ENCODE measurements at places on chromosomes 3 and 15.

DNA sequence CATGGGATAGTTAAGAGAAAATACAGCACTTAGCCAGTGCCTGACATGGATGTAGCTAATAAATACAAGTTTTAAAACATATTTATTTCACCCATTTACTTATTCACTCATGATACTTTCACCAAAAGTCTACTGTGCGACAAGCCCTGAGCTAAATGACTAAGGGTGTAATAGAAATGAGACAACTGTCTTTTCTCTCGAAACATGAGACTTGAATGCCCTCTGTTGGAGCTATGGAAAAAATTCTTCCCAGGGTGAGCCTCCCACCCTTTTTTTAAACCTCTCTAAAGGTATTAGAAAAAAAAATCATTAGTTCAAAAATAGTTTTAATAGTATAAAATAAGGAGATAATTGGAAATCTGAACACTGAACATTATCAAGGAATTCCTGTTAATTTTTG lies 24.3 kb upstream of the RPL14 start:
- no peak for DNase-seq

GRCh38 chr3:49021813-49022687 lies at the start of gene NDUFAF3:
NDUFAF3 (plus strand) TSS chr3:49022121; CDS start chr3:49022145, 24 bp downstream.
- DNase-seq: no peak

DNA sequence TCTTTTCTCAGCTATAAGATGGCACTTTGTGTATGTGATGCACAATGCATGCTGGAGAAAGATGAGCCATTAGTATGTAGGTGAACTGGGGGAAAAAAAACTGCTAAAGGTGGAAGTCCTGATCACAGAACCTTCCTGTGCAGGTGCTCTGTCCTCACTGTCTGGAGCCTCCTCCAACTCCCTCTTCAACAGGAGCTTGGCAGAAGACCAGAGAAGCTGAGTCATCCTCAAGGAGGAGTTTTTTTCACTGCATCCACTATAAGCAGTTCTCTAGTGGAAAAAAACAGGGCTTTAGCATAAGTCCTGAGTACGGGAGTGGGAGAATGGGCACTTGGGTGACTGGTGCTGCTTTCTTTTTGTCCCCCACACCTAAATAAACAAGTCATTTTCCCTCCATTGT lies 168.4 kb upstream of the CADPS start:
- DNase-seq: no peak

DNA sequence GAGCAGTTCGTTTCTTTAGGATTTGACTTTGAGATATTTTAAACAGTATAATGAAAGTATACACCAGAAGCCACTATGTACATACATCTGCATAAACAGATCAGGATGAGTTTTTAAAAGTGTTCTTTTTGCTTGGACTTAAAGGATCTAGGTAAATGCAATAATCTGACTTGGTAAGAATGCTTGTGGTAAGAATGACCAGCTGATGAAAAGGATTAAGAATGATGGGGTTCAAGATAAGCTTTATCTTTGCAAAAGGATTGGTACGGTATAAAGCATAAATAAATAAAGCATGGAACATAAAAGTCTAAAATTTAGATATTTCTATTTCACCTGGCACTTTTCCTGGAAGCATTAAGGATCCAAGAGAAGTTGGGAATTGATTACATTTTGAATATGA lies 9.8 kb upstream of the MME start:
- DNase-seq: no peak

- no peak for DNase-seq
These were observed 60.1 kb downstream of the SLC12A1 start for GRCh38 chr15:48266024-48266689.

DNA sequence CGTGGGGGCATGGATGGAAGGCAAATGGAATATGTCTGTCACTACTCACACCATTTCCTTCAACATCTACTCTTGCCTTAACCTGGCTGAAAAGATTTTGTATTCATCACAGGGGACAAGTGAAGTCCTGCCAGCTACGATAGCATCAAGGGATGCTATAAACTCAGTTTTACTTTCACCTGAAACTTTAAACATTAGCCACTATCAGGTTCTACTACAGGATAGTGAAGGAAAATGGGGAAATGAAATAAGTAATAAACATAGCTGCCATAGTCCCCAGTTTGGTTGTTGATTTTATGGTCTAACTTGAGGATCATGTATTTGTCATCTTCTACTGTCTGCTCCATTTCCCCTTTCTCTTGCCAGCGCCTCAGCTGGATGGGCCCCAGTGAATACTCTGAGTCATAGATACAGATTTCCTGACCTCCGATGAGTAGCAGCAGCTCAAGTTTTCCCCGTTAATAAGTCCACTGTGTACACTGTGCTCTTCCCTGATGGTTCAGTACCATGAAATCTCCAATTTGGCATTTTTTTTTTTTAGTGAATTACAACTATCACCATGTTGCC lies 338.2 kb upstream of the SLCO3A1 start:
- DNase-seq: no peak

GRCh38 chr3:188209740-188210139 lies 55.8 kb downstream of the LPP start:
- no peak for DNase-seq

DNA sequence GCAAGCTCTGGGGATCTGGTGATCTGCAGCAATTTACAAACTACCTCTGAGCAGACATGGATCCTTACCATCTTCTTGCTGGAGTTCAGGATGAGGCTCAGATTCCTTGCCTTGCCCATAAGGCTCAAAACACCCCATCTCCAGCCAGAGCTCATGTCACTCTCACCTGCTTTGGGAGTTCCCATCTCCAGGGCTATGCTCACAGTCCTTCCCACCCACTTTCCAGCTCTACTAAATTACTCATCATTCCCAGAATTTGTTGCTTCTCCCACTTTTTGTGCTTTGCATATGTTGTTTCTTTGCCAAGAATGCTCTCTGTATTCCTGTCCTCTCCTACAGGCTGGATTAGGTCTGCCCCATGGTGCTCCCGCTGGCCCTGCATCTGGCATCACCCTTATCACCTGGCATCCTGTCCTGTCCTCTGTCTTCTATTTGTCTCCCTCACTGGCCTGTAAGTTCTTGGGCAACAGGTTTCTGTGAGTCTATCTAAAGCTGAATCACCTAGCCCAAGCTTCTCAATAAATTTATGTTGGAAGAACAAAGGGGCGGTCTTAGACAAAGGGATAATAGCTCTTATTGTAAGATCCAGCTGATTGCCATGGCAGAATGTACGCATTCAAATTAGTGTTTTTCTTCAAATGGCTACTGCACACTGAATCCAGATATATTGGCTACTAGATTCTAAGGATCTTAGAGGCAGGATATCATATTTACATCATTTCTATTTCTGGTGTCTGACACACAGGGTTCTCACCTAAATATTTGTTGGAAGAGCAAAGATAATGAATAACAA lies 179.2 kb downstream of the CLSTN2 start:
- DNase-seq: no peak

DNA sequence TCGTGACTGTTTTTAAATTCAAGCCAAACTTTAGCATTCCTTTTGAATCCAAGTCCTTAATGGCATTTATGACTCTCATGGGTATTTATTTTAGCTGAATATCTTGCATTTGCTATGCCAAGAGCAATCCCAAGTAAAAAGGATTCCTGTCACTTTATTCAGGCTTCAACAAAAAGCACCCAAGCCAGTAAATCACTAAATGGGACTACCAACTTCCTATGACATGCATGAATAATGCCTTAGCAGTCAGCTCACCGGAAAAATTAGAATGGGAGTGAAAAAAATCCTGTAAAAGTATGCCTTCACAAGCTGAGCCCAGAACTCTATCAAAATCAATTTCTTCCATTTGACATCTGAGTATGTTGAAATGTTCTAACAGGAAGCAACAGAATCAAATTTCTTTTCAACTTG lies 1297.9 kb downstream of the ROBO2 start:
- no peak for DNase-seq

Data from NCI-H1436 treated with DMSO at 0.1 percent for 48 hours (cell line).